ENCODE measurements at places on chromosomes 4 and X. TPM values are rescaled to one million over a fixed set of nuclear protein-coding genes. Genes with fewer than 3 reads are reported as not detected.

GRCh38 chr4:38717604-38718003 lies 53.6 kb downstream of the KLF3 start:
- peak; percentile 66 for DNase-seq

LRP2BP gene
- total RNA-seq = 0.49 TPM

GRCh38 chr4:184395971-184396391 lies 78.4 kb downstream of the IRF2 start:
- DNase-seq = no peak

COX7B2 gene
- total RNA-seq = not detected

SCRG1 gene
- 3.0 TPM for total RNA-seq

FUNDC1 gene
- 16.4 TPM for total RNA-seq

DNA sequence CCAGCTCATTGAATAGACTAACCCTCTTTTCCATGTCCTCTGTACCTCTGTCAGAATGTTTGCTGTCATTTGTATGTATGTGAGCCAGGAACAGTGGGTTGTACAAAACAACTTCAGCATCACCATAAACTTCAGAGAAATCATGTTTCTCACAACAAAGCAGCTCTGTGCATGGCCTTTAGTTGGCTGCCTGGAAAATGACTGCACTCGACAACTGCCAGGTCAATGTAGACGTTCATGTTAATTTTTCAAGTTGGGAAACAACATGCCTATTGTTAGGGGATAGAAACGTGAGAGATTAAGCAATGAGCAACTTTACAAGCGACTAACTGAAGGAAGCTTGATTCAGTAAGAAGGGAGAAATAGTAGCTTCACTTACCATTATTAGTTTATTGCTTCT lies 17.9 kb upstream of the CXCL11 start:
- DNase-seq = peak; percentile 66

NEK1 gene
- total RNA-seq = 14.7 TPM

DNA sequence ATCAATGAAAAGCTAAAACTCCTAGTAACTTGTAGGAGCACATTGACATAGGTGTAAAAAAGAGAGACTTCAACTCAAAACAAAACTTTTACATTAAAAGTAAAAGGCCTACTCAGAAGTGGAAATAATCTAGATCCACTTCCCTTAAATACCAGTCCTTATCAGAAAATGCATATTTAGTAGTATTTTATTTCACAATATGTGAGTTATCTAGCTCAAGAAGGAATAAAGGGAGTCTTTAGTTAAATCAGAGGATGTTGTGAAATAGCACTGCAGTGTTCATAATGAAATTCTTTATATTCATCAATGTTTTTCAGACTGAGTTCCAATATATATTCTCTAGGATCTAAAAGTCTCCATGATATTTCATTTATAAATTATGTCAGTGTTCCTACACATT lies 715.0 kb downstream of the GRID2 start:
- DNase-seq = no peak

KIT gene
- not detected for total RNA-seq

CHIC1 gene
- 7.7 TPM for total RNA-seq

GRCh38 chr4:15295421-15296162 lies 132.2 kb upstream of the C1QTNF7 start:
- no peak for DNase-seq

DNA sequence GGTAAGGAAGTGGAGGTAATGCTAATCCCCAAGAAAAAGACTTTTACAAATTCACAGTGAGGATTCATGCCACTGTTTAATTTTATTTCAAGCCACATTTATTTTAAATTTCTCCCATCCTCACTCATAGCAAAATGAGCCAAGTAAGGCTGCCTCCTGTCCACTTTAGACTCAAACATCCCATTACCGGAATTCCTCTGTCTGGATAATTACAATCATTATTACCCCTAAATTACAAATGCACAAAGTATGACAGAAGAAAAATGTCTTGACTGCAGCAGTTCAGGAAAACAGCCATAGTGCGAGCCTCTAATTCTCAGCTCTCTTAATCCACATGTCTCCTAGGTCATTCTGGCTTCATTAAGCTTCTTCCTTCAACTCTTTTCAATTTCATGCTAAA lies 57.0 kb downstream of the MAPK10 start:
- DNase-seq = no peak

GRCh38 chrX:94908648-94909047 lies 1234.6 kb downstream of the FAM133A start:
- no peak for DNase-seq

DNA sequence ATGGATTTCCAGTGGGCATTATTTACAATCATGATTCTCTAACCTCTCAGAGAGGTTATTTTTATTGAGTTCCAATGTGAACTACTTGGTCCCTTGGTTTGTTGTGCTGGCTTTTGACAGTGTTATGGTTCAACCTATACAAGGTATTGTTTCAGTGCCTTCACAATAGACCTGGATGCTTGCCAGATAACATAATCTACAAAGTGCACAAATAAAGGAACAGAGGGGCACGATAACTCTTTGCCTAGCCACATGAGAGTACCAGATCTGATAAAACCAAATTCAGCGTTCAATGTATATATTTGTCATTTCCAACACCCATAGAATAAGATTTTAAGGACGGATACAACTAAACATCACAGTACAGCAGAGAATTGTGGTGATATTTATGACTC lies 120.8 kb downstream of the RASL11B start:
- no peak for DNase-seq

CT45A2 gene
- total RNA-seq = not detected

DNA sequence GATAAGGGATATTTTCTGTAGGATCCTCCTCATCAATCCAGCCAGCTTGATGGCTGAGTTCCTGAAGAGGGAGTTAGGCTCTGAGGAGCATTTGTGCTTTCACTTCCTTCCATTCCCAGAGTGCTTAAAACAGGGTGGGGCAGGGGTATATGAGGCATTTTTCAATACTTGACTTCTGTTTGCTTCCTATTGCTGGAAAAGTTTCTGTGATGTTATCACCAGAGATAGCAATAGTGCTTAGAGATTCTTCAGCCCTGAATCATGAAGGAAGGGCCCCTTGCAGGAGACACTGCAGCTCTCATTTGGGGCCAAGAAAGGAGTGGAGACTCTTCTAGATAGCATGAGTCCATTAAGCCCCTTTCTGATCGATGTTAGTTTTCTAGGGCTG lies 166.7 kb upstream of the RPS6KA3 start:
- DNase-seq = no peak

CAPN6 gene
- 11.7 TPM for total RNA-seq

DKK2 gene
- total RNA-seq = 0.17 TPM

GRCh38 chr4:45072981-45073380 lies 346.6 kb upstream of the GNPDA2 start:
- DNase-seq = no peak

SMIM10L2A gene
- total RNA-seq = 27.5 TPM

GRCh38 chrX:21840193-21840545 lies 752 bp downstream of the MBTPS2 start:
- no peak for DNase-seq

GRCh38 chr4:88731381-88731780 lies 33.8 kb upstream of the NAP1L5 start:
- DNase-seq = no peak

DNA sequence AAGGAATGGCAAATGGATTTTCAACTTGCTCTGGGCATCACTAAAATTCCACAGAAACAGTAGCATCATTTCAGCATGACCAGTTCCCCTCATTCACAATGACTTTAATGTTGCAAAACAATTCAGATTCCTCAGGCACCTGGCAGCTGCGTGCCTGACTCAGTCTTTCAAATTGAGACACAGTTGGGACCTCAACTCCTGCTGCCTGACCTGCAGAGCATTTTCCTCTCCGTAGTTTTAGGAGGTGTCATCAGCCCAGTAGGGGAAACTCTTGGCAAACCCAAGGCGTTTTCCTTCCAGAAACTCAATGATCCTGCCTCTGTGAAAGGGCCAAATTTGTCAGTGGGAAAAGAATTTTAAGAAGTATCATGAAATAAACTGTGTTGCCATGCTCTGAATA lies 388.9 kb downstream of the SPRY1 start:
- peak; percentile 85 for DNase-seq

DNA sequence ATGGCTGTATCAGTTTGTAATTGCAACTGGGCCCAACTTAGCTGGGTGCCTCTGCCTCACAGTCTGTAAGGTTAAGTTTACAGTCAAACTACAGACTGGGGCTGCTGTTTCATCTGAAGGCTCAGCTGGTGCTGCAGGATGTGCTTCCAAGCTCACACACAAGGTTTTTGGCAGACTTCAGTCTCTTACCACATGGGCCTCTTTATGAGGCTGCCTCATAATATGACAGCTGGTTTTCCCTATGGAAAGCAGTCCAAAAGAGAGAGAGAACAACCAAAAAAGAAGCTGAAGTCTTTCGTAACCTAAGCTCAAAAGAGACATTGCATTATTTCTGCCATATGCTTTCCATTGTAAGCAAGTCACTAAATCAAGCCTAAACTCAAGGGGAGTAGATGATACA lies 271.7 kb downstream of the DCTD start:
- no peak for DNase-seq

- no peak for DNase-seq
These were observed 24.6 kb upstream of the ARMCX4 start for GRCh38 chrX:101460669-101461068.

DNA sequence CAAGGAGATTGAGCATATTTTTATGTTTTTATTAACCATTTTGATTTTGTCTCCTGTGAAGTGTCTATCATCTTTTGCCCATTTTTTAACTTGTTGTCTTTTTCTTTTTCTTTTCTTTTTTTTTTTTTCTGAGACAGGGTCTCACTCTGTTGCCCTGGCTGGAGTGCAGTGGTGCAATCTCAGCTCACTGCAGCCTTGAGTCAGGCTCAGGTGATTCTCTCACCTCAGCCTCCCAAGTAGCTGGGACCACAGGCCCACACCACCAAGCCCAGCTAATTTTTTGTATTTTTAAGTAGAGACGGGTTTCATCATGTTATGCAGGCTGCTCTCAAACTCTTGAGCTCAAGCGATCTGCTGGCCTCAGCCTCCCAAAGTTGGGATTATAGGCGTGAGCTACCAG lies 4.6 kb upstream of the ADD1 start:
- no peak for DNase-seq

- peak; percentile 35 for DNase-seq
These were observed 73.3 kb downstream of the FIP1L1 start for GRCh38 chr4:53450773-53451172.

DNA sequence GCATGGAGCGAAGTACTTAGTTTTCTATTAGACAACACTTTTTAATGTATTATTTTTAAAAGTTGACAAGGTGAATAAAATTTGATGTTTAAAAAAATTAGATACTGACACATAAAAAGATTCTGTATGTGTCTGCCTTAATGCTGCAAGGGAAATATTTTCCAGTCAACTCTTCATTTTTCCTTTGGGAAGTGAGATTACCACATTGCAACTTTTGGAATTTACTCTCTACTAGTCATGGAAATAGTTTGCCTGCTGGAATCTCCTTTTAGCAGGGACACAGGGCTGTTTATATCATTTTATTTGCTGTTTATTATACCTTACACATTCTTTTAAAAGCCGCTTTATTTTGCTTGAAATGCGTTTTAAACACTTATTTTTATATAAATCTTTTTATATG lies 135.1 kb downstream of the MID1 start:
- no peak for DNase-seq

DNA sequence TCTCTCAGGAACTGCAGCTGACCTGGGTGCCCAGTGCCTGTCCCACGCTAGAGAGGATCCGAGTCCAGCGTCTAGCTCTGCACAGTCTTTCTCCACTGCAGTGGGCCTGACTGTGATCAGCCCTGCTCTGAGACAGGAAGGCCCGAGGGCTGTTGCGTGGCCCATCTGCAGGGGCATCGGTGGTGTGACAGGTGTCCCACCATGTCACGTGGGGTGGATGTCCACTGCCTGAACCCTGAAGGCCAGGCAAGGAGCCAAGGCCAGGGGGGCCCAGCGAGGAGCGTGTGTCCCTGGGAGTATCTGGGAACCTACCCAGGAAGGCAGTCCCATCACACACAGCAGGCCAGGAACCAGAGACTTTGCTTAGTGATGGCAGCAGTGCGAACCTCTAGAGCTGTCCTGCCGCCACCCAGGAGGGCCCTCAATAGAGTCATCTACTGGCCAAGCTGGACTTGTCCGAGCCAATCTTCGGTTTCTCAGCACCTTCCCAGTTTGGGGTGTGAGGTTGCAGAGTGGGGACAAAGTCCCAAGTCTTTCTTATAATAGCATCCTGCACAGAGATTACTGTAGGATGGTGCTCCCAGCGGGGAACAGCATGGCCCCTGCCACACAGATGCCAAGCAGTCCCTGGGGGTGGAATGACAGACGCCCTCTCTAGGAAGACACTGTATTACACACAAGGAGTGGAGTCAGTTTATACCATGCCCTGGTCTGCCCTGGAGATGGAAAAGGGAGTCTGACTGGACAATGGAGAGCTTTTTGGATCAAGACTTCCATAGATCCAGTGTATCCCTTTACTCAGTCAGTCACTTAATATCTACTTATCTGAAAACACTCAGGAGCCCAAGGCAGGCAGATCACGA lies 38.3 kb downstream of the DCTD start:
- DNase-seq = no peak
